ENCODE measurements at places on chromosomes 5 and 9. TPM values are rescaled to one million over a fixed set of nuclear protein-coding genes. Genes with fewer than 3 reads are reported as not detected.

The FBP2 gene
- not detected for total RNA-seq

The HSPB3 gene
- not detected for total RNA-seq

The FAM221B gene
- 0.05 TPM for total RNA-seq

The STK32A gene
- 0.10 TPM for total RNA-seq

The PCDHA4 gene
- 0.58 TPM for total RNA-seq

The RECK gene
- 1.6 TPM for total RNA-seq

The IFNA21 gene
- total RNA-seq = not detected

The SURF4 gene
- 176 TPM for total RNA-seq

The C5orf46 gene
- total RNA-seq = not detected

The EQTN gene
- 1.1 TPM for total RNA-seq

The MORN5 gene
- total RNA-seq = not detected

The FANCC gene
- total RNA-seq = 10.5 TPM

The DNAJC18 gene
- total RNA-seq = 3.6 TPM

The NR4A3 gene
- 3.9 TPM for total RNA-seq

DNA sequence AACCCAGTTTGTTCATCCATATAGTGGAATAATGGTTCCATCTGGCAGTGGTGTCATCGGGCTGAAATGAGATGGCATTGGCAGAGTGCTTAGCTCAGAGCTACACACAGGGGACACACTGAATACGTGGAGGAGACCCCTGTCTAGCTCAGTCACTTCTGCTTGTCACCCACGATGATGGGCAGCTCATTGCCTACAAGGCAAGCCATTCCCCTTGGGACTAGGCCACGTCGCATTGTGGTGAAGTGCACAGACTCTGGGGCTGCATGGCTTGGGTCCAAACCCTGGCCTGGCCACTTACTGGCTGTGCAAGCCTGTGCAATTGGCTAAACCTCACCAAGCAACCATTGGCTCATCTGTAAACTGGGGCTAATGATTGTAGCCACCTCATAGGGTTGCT, 3.2 kb upstream of the FBP1 start:
- H3K27me3 ChIP-seq = no peaks in the 10 kb centered on the region
- DNase-seq = no peak
- no peaks in the 10 kb centered on the region for H3K4me1 ChIP-seq
- no peak overlapping the region for H3K27ac ChIP-seq
- no peak overlapping the region for H3K4me3 ChIP-seq

GRCh38 chr9:20873240-20873865, 158.1 kb downstream of the HACD4 start:
- no peaks in the 10 kb centered on the region for H3K36me3 ChIP-seq
- no peak overlapping the region for H3K4me3 ChIP-seq
- no peak overlapping the region for H3K27ac ChIP-seq
- no peaks in the 10 kb centered on the region for H3K27me3 ChIP-seq
- no peak for DNase-seq

- no peak for DNase-seq
- peaks cover 14% of the 10 kb centered on the region for H3K27me3 ChIP-seq
- no peak overlapping the region for H3K27ac ChIP-seq
These were observed 3.9 kb downstream of the RASGRF2 start for GRCh38 chr5:80963966-80964481.

DNA sequence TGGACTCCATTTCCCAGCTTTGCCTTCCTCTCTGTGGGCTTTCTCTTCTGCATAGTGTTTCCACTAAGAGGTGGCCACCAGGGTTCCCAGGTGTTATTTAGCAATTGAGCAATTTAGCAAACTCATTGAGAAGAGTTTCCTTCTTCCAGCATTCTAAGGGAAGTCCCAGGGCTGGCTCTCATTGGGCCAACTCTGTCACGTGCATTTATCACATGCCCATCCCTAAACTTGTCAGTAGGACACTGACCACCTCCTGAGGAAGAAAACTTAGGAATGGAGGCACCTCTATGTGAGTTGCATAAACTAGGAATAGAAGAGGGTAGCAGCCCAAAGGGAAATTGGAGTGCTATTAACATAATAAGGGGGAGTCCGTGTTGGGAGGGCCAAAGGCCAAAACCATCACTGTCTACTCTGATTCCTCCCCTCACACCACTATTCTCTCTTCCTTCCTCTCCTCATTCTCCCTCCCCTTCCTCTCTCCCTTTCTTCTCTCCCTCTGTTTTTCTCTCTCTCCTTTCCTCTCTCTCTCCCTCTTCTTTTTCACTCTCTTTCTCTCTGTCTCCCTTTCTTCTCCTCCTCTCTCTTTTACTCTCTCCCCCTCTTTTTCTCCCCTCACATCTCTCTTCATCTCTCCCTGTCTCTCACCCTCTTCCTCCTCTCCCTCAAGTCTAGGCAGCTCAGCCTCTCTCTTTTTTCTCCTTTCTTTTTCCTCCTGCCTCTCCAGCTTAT, 213.4 kb downstream of the PALM2AKAP2 start:
- no peaks in the 10 kb centered on the region for H3K36me3 ChIP-seq
- no peaks in the 10 kb centered on the region for H3K4me1 ChIP-seq
- no peaks in the 10 kb centered on the region for H3K27me3 ChIP-seq

DNA sequence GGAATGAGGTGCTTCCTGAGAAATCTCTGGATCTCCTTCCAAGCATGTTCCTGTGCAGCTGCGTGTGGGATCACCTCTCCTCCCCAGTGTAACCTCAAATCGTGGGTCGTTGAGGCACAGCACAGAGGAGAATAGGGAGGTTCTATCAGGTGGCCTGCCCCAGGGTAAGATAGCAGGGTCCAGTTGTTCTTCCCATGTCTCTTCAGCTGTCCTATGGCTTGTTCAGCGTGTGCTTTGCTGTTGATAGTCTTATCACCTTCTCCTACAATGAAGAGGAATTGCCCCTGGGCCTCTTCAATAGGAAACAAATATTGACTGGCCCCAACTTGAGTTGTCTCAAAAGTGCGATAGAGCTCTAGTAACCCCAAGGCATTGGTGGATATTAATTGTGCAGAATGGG, 22.4 kb downstream of the BAAT start:
- H3K4me3 ChIP-seq = no peak overlapping the region
- no peak for DNase-seq
- H3K36me3 ChIP-seq = no peaks in the 10 kb centered on the region
- H3K4me1 ChIP-seq = no peaks in the 10 kb centered on the region
- no peaks in the 10 kb centered on the region for H3K27me3 ChIP-seq

DNA sequence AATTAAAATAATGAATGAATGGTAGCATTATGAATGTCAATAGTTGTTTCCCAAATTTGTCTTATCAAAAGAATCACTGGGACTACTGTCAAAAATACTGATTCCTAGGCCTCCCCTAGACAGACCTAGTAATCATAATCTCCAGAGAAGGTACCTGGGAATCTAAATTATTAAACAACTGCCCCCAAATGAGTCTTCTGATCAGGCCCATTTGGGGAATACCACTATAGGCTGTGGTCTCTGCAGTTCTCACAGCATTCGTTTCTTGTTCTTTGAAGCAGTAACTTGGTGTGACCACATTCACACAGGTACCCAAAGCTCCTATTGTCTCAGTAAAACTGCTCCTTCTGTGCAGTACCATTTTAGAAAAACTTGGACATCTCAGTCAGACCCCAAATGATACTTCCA, 230.9 kb downstream of the PIK3R1 start:
- H3K27ac ChIP-seq = no peak overlapping the region
- no peak overlapping the region for H3K4me3 ChIP-seq
- no peaks in the 10 kb centered on the region for H3K27me3 ChIP-seq
- no peaks in the 10 kb centered on the region for H3K4me1 ChIP-seq

DNA sequence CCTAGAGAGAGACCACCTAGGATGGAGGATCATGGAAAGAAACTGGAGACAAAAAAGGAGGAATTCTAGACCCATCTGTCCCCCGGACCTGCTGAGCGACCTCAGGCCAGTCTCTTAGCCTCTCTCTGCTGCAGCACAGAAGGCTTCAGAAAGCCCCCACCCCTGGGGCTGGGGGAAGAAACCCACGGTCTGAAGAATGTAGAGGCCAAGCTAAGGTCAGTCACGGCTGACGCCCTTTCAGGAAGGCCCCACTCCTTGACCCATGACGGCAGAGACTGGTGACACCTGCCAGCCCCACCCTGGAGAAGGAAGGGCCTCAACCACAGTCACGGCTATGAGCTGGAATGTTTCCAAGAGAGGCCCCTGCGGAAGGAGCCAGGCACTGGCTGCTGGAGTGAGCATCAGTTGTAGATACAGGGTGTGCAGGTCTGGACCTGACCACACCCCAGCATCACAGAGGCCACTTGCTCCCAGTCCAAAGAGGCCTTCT, 120.5 kb upstream of the BOD1 start:
- no peaks in the 10 kb centered on the region for H3K36me3 ChIP-seq
- H3K27me3 ChIP-seq = no peaks in the 10 kb centered on the region
- H3K27ac ChIP-seq = no peak overlapping the region
- no peaks in the 10 kb centered on the region for H3K4me1 ChIP-seq

DNA sequence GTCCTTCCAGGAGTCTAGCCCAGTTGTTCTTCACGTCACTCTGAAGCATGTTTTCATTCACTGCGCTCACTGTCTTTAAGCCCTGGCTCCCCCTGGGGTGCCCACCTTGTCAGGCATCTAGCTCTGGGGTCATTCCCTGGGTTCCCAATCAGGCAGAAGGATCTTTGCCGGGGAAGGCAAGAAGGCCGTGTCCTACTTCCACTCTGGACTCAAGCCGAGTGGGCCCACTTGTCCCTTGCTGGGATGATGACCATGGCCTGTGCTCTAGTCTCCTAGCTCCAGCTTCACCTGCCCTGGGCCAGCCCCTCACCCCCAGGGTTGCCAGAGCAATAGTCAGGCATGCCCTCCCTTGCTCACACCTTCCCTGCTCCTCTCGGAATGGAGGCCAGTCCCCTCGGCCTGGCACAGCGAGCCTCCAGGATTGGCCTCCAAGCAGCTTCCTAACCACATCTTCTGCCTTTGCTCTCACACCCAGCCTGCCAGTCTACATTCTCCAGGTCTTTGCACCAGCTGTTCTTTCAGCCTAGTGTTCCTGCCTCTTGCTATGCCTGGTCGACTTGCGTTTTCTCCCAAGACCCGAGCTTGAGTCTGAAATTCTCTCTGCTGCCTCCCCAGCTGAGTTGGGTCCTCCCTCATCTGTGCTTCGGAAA, 32.2 kb upstream of the PSD2 start:
- peaks cover 12% of the 10 kb centered on the region for H3K27me3 ChIP-seq
- H3K27ac ChIP-seq = no peak overlapping the region
- no peaks in the 10 kb centered on the region for H3K4me1 ChIP-seq
- H3K36me3 ChIP-seq = no peaks in the 10 kb centered on the region
- no peak for DNase-seq

DNA sequence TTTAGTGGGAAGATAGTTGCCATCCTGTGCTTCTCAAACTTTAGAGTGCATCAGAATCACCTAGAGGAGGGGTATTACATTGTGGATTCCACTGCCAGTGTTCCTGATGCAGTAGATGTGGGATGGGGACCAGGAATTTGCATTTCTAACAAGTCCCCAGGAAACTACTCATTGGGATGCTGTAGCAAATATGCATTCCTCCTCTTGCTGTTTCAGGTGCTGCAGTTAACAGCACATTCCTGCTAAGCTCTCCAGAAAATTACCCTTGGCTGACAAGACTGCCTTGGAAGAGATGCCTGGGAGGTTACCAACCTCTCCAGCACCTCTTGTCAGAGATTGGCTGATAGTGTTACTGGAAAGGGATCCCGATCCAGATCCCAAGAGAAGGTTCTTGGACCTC, 270.5 kb downstream of the OSTF1 start:
- H3K4me1 ChIP-seq = no peaks in the 10 kb centered on the region
- no peak overlapping the region for H3K4me3 ChIP-seq
- H3K27me3 ChIP-seq = no peaks in the 10 kb centered on the region
- no peak for DNase-seq
- H3K36me3 ChIP-seq = no peaks in the 10 kb centered on the region
- no peak overlapping the region for H3K27ac ChIP-seq

- no peaks in the 10 kb centered on the region for H3K4me1 ChIP-seq
- H3K36me3 ChIP-seq = no peaks in the 10 kb centered on the region
- no peak overlapping the region for H3K4me3 ChIP-seq
- no peaks in the 10 kb centered on the region for H3K27me3 ChIP-seq
- no peak overlapping the region for H3K27ac ChIP-seq
These were observed 79.8 kb downstream of the RICTOR start for GRCh38 chr5:38994324-38994927.

- no peaks in the 10 kb centered on the region for H3K27me3 ChIP-seq
- no peak overlapping the region for H3K27ac ChIP-seq
- H3K4me1 ChIP-seq = no peaks in the 10 kb centered on the region
- no peaks in the 10 kb centered on the region for H3K36me3 ChIP-seq
- DNase-seq = no peak
- H3K4me3 ChIP-seq = no peak overlapping the region
These were observed 65.3 kb upstream of the TGFBR1 start for GRCh38 chr9:99039505-99040182.

- H3K4me3 ChIP-seq = no peak overlapping the region
- DNase-seq = no peak
- no peaks in the 10 kb centered on the region for H3K27me3 ChIP-seq
- H3K4me1 ChIP-seq = peaks cover 13% of the 10 kb centered on the region
These were observed 4.5 kb downstream of the PSAT1 start for GRCh38 chr9:78301466-78301865.

DNA sequence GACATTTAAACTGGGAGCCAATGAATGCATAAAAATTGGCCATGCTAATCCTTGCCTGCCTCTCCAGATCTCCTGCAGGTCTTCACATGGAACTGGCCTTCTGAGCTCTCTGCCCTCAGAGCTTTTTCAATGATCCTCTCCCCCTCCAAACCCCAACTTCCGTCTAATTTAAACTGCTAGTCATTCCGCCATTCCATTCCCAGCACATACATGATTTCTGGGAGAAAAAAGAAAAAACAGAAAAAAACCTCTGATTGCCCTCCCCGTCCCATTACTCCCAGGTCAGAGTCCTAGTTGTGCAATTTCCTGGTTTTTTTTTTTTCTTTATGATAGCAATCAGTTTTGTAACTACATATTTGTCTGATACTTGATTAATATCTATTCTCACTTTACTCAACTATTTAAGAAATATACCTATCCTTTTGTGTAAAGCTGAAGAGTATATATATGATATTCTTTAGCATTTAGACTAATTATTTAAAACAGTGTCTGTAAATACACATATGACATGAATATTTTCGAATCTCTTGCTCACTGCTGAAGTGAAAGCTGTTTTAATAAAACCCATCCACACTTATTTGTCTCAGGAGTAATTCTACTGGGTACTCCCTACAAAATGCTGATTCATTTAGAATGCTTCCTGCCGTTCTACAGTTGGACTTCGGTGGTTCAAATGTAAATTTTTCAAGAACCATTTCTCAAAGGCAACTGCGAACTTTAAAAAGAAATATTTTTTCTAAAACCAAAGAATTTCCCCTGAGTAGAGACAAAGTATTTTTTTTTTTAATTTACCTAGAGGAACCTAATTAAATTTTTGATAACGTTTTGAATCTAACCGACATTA, 1.6 kb downstream of the HINT1 start:
- H3K27me3 ChIP-seq = no peaks in the 10 kb centered on the region
- no peak for DNase-seq
- peak overlapping the region; percentile 99 for H3K27ac ChIP-seq
- peak overlapping the region; percentile 71 for H3K4me3 ChIP-seq
- H3K36me3 ChIP-seq = peaks cover 14% of the 10 kb centered on the region

GRCh38 chr9:128275198-128276007, at the start of gene GOLGA2:
Gene GOLGA2 (minus strand): TSS chr9:128276007. CDS start chr9:128275976, 31 bp downstream.
- H3K4me3 ChIP-seq = peak within 1 kb of the TSS; percentile 58
- DNase-seq = peak; percentile 41
- no peaks in the 10 kb centered on the region for H3K27me3 ChIP-seq
- peak within 1 kb of the TSS; percentile 69 for H3K27ac ChIP-seq

- H3K27me3 ChIP-seq = no peaks in the 10 kb centered on the region
- no peaks in the 10 kb centered on the region for H3K4me1 ChIP-seq
- no peak within 1 kb of the TSS for H3K27ac ChIP-seq
- H3K36me3 ChIP-seq = no peaks in the 10 kb centered on the region
- DNase-seq = no peak
These were observed at the start of gene CDH18 for GRCh38 chr5:19987612-19988361. Gene CDH18 (minus strand): TSS chr5:19988200. CDS start chr5:19838986, 149,214 bp downstream.
